Muscle of arm (tissue), 14 donors: ENCODE measurements at places on chromosomes 6 and 20. TPM values are rescaled to one million over a fixed set of nuclear protein-coding genes. Genes with fewer than 3 reads are reported as not detected.

The LPA gene
- polyA plus RNA-seq, result 0.21 TPM

- no peak for DNase-seq
Measured at GRCh38 chr6:105873211-105873704, 212.9 kb upstream of the PRDM1 start.

GRCh38 chr20:11431621-11432020 is 486.1 kb upstream of the BTBD3 start:
- no peak for DNase-seq

- DNase-seq, result no peak
Measured at GRCh38 chr6:105459049-105459448, 56.2 kb upstream of the PREP start.
